Panc1 (cell line): ENCODE measurements at places on chromosomes 3 and 15. TPM values are rescaled to one million over a fixed set of nuclear protein-coding genes. Genes with fewer than 3 reads are reported as not detected.

Gene NMNAT3
- 1.9 TPM for total RNA-seq

Gene DNAH12
- 0.21 TPM for total RNA-seq

Gene PPP1R14D
- total RNA-seq = 0.64 TPM

Gene SOX14
- not detected for total RNA-seq

Gene GXYLT2
- total RNA-seq = 6.1 TPM

Gene KLHDC8B
- 6.8 TPM for total RNA-seq

Gene SNX22
- total RNA-seq = 2.3 TPM

Gene RBP2
- total RNA-seq = not detected

Gene RAB6B
- 49.2 TPM for total RNA-seq

Gene ZKSCAN7
- total RNA-seq = not detected

Gene TOP2B
- 63.1 TPM for total RNA-seq

Gene RPL39L
- total RNA-seq = 37.7 TPM

Gene CELF6
- not detected for total RNA-seq

Gene ZDHHC23
- total RNA-seq = 23.6 TPM

Gene ZNF501
- 0.15 TPM for total RNA-seq

Gene LYZL4
- total RNA-seq = not detected

Gene DZIP1L
- 11.1 TPM for total RNA-seq

DNA sequence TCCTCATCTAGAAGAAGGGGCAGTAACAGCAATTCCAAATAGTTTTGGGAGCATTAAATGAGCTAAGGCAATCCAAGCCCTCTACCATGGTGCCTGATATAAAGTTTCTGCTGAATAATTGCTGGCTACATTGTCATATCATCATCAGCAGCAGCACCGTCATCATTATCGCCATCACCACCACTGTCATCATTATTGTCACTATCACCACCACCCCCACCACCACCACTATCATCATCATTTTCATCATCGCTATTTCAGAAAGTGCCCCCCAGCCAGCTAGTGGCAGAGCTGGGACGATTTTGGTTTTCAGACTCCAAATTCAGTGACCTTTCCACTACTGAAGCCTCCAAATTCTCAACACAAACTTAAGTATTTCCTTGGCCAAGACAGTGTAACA lies 15.0 kb downstream of the XCR1 start:
- DNase-seq = no peak

GRCh38 chr15:101641129-101641764 lies 10.9 kb downstream of the TM2D3 start:
- peak; percentile 61 for DNase-seq

DNA sequence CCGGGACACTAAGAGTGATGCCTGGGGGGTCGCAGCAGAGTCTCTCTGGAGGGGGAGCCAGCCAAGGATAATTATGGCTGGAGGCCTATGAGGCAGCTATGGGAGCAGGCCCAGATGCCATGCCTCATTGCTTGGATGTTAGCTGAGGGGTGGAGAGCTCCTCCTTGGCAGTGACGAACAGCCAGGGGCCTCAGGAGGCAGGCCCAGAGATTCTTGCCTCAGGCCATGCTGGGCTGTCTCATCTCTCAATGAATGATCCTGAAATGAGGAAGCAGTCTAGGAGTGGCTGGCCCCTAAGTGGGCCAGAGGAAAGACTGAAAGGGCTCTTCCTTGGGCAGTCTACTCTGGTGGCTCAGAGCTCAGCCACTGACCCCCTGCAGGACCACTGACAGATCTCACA lies 21.3 kb downstream of the KIF9 start:
- no peak for DNase-seq

DNA sequence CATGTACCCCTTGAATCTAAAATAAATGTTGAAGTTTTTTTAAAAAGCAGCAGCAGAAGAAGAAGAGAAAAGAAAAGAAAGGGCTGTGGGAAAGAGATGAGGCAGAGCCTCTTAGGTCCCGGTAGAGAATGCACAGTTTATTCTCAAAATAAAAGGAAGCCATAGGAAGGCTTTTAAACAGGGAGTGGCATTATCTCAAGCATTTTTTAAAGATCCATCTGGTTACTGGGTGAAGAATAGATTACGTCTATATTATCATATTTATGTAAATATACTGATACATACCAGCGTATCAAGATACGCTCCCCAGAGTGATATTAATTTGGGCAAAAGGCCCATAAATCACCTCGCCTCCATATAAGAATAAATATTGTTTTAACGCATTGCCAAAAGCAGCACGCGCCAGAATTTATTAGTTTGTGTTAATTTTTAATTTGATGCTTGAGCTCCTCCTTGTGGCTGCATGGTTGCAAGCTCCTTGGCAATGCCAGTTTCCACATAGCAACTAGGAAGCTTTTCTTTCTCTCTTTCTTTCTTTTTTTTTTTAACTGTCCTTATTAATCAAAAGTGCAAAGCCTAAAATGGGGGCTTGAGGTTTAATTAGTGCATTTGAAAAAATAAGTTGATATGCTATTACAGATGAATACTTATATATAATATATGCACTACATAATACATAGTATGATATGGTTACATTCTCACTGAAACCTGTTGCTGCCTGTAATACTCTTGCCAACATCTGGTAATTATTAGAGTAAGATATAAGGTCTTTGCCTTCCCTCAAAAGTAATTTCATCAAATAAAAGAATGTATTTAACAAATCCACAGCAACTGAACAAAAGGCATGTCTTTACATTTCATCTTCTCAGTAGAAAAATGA lies 242.8 kb upstream of the UBE2E2 start:
- peak; percentile 15 for DNase-seq

DNA sequence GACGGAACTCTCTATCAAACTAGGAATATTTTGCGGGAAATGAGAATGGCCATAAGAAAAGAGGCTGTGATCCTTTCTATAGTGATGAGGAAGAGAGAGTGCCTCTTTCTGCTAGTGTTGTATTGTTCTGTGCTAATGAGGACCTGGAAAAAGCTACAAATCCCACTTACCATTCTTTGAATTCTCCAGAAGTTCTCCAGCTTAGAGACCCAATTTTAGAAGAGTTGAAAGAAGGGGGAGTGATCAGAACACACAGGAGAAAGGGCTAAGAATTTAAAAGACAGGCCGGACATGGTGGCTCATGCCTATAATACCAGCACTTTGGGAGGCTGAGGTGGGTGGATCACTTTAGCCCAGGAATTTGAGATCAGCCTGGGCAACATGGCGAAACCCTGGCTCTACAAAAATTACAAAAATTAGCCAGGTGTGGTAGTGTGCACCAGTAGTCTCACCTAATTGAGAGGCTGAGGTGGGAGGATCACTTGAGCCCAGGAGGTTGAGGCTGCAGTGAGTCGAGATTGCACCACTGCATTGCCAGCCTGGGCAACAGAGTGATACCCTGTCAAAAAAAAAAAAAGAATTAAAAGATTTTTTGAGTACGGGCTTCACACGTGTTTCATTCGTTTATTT lies 126.9 kb downstream of the IQCH start:
- DNase-seq = no peak

GRCh38 chr3:132753946-132754345 lies 31.7 kb upstream of the NPHP3 start:
- DNase-seq = no peak

DNA sequence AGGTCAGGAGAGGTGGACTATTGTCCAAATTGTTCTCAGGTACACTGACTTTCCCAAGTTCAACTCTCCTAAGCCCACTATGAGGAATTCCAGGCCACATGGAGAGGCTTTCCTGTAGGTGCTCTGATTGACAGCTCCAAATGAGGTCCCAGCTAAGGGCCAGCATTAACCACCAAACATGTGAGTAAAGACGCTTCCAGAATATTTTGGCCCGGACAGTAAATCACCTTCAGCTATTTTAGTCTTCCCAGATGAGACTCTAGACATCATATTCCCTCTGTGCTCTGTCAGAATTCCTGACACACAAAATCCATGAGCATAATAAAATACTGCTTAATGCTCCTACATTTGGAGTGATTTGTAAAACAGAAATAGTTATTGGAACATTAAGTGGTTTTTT lies 135.5 kb downstream of the TGFBR2 start:
- DNase-seq = no peak

DNA sequence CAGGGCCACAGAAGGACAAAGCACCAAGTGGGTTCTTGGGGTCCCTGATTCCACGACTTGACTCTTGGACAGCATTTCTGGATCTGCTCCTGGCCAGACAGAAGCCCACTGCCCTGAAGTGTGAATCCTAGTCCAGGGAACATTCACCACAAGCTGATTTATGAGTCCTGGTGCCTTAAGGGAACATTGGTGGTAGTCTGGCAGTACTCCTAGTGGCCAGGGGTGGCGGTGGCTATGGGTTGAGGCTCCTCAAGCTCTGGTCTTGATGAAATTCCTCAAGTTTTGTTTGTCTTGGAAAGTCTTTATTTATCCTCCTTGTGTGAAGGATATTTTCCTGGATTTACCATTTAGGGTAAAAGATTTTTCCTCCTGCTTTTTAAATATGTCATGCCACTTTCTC lies 307.5 kb downstream of the PYDC2 start:
- DNase-seq = no peak

DNA sequence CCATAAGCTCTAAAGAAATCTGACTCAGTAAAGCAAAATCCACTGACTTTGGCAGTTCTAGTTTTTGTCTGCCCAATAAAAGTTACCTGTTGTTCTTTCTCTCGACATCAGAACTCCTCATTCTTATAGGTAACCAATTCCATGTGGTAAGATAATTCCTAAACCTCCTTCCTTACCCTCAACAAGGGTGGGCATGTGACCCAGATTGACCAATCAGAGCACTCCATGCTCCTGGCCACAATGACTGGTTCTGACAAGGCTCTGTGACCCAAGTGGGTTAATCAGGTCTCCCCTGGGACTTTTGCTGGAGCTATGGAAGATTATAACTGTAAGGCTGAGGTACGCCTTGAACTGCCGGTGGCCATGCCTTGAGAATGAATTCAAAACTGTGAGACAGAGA lies 31.7 kb downstream of the LINS1 start:
- DNase-seq = no peak

- DNase-seq = no peak
These were observed 2.6 kb downstream of the PCSK6 start for GRCh38 chr15:101486696-101487459.

DNA sequence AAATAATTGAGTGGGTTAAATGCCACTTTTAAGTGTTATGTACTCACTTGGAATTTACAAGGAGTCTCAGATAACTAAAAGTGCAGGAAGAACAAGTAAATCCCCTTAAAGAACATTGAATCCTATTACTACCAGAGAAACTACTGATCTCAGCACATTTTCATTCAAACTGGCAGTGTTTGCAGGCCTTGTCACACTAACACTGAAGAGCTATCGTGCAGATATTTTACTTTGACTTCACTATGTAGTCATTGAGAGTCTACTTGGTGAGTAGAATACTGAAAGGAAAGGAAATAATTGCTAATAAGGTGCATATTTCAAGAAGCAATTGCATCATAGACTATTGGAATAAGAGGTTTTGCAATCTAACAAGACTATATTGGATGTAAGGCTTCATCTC lies 721.4 kb upstream of the CBLB start:
- no peak for DNase-seq

DNA sequence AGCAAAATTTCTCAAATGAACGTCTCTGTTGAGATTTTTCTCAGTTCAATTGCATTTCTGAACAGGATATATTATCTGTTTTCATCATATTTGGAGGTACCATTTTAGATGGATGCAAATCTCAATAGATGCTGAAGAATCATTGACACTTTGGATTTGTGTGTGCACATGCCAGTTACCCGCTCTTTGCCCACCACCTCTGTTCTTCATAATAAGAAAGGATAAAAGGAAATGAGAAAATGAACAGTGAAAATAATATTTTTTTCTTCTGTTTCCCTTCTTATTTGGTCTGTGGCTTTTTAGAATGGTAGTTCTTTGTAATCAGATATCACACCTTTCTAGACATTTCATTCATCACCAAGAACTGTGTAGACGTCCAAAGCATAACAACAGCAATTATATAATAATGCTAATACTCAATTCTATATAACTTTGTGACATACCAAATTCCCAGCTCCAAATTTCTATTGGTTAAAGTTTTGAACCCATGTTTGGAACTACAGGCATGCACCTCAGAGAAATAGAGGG lies 256.7 kb upstream of the SATB1 start:
- no peak for DNase-seq

GRCh38 chr15:88586401-88587162 lies 34.6 kb upstream of the AEN start:
- no peak for DNase-seq

- DNase-seq = no peak
These were observed 40.9 kb upstream of the CCDC80 start for GRCh38 chr3:112681822-112682325.

- DNase-seq = no peak
These were observed 762.4 kb upstream of the DPPA4 start for GRCh38 chr3:110099711-110100110.

- no peak for DNase-seq
These were observed 1.4 kb upstream of the WNT5A start for GRCh38 chr3:55488398-55489055.

- DNase-seq = no peak
These were observed 5.0 kb upstream of the MYL3 start for GRCh38 chr3:46868287-46868686.

GRCh38 chr3:190131329-190131728 lies 10.6 kb upstream of the P3H2 start:
- DNase-seq = no peak

- DNase-seq = no peak
These were observed 49.9 kb downstream of the FOXP1 start for GRCh38 chr3:71533588-71533987.

DNA sequence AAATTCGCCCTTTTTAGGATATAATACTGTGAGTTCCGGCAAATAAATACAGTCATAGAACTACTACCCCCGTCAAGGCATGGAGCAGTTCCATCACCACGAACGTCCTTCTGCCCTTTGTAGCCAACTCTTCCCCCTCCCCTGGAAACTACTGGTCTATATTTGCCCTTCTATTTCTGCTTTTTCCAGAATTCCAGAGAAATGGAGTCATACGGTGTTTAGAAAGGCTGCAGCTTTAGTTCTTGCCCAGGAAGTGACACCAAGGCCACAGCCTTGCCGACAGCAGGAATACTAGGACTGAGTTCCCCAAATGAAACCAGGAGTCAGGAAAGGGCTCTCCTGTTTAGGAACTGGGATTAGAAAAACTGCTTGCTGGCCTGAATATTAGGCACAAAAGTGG lies 291.2 kb downstream of the FAM43A start:
- no peak for DNase-seq

GRCh38 chr3:119469418-119470189 lies 841 bp downstream of the POGLUT1 start:
- DNase-seq = no peak

- DNase-seq = no peak
These were observed 3.1 kb downstream of the ABTB1 start for GRCh38 chr3:127675651-127676391.

GRCh38 chr3:43905157-43905556 lies 214.4 kb downstream of the ABHD5 start:
- no peak for DNase-seq

GRCh38 chr3:168061332-168061996 lies 34.3 kb downstream of the GOLIM4 start:
- DNase-seq = no peak

DNA sequence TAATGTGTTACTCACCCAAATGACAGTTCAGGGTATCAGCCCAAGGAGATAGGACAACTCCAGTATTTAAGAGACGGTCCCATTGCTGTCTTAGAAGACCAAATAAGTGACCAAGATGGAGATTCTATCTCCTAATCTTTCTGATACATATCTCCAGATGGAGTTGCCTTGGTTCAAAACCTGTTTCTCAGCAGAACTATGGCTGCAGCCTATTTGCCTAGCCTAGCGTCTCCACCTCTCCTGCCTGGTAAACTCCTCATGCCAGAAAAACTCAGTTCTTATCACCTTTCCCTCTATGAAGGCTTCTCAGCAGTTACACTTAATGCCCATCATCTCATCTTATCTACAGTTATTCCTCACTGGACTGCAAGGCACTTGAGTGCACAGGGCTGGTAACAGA lies 1.2 kb upstream of the CSPG5 start:
- DNase-seq = no peak

- no peak for DNase-seq
These were observed 54.1 kb downstream of the LPP start for GRCh38 chr3:188207941-188208515.
